ENCODE measurements at places on chromosomes 4 and X. TPM values are rescaled to one million over a fixed set of nuclear protein-coding genes. Genes with fewer than 3 reads are reported as not detected.
A peak's percentile ranks its signal among the peaks of the same experiment; 100 is the strongest.

Gene PABPC4L
- 3.7 TPM for total RNA-seq

Gene GAGE13
- not detected for total RNA-seq

Gene PLCXD1
- total RNA-seq: 14.0 TPM

DNA sequence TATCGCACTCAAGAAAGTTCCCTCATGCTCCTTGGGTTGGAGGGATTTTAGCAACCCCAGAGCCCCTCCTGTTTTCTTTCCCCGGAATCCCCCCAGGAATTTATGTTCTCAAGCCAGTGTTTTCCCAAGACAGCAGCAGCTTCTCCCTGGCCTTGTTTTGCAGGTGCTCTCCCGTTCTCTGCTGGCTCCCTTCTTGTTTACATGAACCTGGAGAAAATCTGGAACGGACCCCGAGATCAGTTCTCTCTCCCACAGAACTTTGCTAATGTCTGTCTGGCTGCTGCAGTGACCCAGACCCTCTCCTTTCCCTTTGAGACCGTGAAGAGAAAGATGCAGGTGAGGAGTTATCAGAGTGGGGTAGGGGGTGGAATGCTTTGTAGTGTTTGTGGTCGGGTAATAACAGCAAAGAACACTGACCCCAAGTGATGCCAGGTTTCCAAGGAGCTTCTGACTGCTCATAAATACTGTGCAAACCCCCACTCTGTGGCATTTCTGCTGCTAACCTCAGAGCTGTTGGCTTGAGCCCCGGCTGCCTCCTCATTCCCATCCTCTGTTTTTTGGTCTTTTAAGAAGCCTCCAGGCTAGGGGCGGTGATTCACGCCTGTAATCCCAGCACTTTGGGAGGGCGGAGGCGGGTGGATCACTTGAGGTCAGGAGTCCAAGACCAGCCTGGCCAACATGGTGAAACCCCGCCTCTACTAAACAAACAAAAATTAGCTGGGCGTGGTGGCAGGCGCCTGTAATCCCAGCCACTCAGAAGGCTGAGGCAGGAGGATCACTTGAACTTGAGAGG is 11.1 kb downstream of the SLC25A43 start:
- H3K36me3 ChIP-seq: peaks cover 5% of the 10 kb centered on the region
- peak overlapping the region; percentile 45 for H3K27ac ChIP-seq
- DNase-seq: no peak
- H3K4me1 ChIP-seq: no peaks in the 10 kb centered on the region
- H3K4me3 ChIP-seq: no peak overlapping the region
- H3K27me3 ChIP-seq: no peaks in the 10 kb centered on the region

Gene CSAG3
- total RNA-seq: not detected

Gene CSAG2
- total RNA-seq: not detected

Gene DTHD1
- 0.49 TPM for total RNA-seq

- H3K4me3 ChIP-seq: peak overlapping the region; percentile 52
- no peak for DNase-seq
- peaks cover 25% of the 10 kb centered on the region for H3K4me1 ChIP-seq
- no peaks in the 10 kb centered on the region for H3K27me3 ChIP-seq
Observed at GRCh38 chr4:61201961-61202637, 2.0 kb downstream of the ADGRL3 start.

- peak within 1 kb of the TSS; percentile 78 for H3K27ac ChIP-seq
- peaks cover 8% of the 10 kb centered on the region for H3K4me1 ChIP-seq
- no peaks in the 10 kb centered on the region for H3K27me3 ChIP-seq
- peak within 1 kb of the TSS; percentile 53 for H3K4me3 ChIP-seq
- H3K36me3 ChIP-seq: no peaks in the 10 kb centered on the region
Observed at GRCh38 chrX:119693040-119693995, at the start of gene SEPTIN6. SEPTIN6 (minus strand) TSS chrX:119693168; CDS start chrX:119693105, 63 bp downstream.

DNA sequence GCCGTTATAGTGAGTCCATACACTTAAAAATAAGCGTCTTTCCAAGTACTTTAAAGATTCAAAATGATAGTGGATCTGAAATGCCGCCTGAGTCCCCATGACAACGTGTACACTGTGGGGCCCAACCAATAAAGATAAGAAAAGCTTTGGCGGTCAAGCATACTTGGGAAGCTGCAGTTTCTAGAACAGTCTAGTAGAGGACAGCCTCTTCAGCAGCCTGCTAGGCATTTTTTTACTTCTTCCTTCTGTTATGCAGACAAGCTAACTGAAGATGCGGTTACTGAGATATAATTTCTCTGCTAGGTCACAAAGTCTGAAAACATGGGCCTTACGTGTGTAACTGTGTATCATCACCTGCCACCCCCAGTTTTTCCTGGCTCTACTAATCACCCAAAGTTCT is 402 bp upstream of the UPRT start:
- H3K36me3 ChIP-seq: no peaks in the 10 kb centered on the region
- H3K27ac ChIP-seq: peak overlapping the region; percentile 82
- H3K27me3 ChIP-seq: no peaks in the 10 kb centered on the region
- DNase-seq: no peak

DNA sequence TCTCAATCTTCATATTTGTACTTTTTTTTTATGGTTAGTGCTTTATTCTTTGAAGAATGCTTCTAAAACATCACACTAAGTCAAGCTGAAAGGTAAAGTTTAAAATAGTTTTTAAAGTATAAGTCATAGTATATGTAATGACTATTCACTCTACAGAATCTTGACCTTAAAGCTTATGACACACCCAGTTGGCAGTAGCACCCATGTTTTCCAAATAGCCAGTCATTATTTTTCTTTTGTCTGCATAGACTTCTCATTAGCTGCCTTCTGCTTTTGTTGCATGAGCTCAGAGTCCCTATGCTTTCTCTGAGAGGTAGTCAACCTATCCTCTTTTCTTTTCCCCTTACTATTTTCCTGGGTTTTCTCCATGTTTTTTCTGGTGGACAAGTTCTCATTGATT is 231.5 kb downstream of the PCDH18 start:
- H3K4me1 ChIP-seq: no peaks in the 10 kb centered on the region
- H3K27ac ChIP-seq: no peak overlapping the region
- DNase-seq: no peak
- no peak overlapping the region for H3K4me3 ChIP-seq

Gene USP27X
- 2.9 TPM for total RNA-seq

DNA sequence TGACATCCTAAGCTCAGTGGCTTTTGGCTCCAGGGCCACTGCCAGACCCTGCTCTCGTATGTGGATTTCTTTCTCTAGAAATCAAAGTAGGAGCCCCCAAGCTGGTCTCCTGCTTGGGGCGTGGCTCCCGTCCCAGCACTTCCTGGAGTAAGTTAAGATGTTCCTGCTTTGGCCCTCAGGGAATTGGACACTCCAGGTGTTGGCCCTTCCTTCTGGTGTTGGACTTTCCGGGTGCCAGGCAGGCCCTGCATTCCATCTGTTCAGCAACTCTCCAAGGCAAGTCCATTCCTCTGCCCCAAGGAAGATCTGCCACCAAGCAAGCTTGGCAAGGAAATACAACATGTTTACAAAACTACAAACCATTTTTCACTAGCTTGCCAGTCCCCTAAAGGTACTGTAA is 22.1 kb upstream of the GPC4 start:
- H3K4me3 ChIP-seq: no peak overlapping the region
- no peak for DNase-seq
- H3K27ac ChIP-seq: no peak overlapping the region
- no peaks in the 10 kb centered on the region for H3K4me1 ChIP-seq
- no peaks in the 10 kb centered on the region for H3K36me3 ChIP-seq

DNA sequence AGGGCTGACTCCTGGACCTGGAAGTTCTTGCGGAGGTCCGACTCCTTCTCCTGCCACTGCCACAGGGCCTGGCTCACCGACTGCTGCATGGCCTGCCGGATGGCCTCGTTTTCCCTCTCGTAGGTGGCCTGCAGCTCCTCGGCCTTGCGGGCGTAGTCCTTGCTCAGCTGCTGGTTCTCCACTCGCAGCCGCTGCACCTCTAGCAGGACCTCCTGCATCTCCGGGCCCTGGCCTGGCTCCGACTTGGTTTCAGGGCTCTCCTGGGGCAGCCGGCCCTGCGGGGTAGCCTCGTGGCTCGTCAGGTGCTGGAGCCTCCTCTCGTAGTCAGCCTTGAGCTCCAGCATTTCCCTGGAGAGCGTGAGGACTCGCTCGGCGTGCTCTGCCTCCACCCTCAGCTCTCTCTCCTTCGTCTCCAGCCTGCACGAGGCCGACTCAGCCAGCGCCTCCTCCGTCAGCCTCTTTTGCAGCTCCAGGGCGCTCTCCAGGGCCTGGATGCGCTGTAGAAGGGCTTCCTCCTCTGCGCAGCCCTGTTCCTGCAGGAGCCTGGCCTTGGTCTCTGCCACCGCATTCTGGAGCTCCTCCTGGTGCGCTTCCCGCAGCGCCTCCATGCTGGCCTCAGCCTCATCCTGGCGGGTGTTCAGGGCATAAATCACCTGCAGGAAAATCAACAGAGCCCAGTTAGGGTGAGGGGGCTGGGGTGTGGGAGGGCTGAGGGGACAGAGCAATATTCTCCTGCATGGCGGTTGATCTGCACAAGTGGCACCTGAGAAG is 72.2 kb downstream of the FAM184B start:
- DNase-seq: no peak
- no peaks in the 10 kb centered on the region for H3K27me3 ChIP-seq
- no peaks in the 10 kb centered on the region for H3K36me3 ChIP-seq
- H3K27ac ChIP-seq: no peak overlapping the region
- no peak overlapping the region for H3K4me3 ChIP-seq

Gene SAGE1
- not detected for total RNA-seq

DNA sequence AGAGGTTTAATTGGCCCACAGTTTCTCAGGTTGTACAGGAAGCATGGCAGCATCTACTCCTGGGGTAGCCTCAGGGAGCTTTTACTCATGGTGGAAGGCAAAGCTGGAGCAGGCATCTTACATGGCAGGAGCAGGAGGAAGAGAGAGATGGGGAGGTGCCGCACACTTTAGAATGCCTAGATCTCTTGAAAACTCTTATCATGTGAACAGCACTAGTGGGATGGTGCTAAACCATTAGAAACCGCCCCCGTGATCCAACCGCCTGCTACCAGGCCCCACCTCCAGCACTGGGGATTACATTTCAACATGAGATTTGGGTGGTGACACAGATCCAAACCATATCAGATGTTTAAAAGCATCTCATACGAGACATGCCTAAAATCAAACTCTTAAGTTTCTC is 41.6 kb upstream of the SCOC start:
- H3K4me3 ChIP-seq: no peak overlapping the region
- H3K4me1 ChIP-seq: no peaks in the 10 kb centered on the region
- H3K36me3 ChIP-seq: no peaks in the 10 kb centered on the region
- no peaks in the 10 kb centered on the region for H3K27me3 ChIP-seq

Gene RBM47
- 61.1 TPM for total RNA-seq

DNA sequence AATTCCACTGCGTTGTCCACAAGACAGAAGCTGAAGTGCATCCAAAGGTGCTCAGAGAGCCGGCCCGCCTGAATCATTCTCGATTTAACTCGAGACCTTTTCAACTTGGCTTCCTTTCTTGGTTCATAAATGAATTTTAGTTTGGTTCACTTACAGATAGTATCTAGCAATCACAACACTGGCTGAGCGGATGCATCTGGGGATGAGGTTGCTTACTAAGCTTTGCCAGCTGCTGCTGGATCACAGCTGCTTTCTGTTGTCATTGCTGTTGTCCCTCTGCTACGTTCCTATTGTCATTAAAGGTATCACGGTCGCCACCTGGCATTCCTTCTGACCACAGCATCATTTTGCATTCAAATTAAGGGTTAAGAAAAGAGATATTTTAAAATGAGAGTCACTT is 115.5 kb downstream of the NFKB1 start:
- H3K4me3 ChIP-seq: no peak overlapping the region
- H3K27me3 ChIP-seq: no peaks in the 10 kb centered on the region
- H3K27ac ChIP-seq: no peak overlapping the region
- peaks cover 14% of the 10 kb centered on the region for H3K4me1 ChIP-seq

Gene GAGE1
- total RNA-seq: not detected

- no peak overlapping the region for H3K27ac ChIP-seq
- no peaks in the 10 kb centered on the region for H3K4me1 ChIP-seq
- no peak overlapping the region for H3K4me3 ChIP-seq
- no peak for DNase-seq
Observed at GRCh38 chr4:75325318-75325979, 188.8 kb downstream of the RCHY1 start.

DNA sequence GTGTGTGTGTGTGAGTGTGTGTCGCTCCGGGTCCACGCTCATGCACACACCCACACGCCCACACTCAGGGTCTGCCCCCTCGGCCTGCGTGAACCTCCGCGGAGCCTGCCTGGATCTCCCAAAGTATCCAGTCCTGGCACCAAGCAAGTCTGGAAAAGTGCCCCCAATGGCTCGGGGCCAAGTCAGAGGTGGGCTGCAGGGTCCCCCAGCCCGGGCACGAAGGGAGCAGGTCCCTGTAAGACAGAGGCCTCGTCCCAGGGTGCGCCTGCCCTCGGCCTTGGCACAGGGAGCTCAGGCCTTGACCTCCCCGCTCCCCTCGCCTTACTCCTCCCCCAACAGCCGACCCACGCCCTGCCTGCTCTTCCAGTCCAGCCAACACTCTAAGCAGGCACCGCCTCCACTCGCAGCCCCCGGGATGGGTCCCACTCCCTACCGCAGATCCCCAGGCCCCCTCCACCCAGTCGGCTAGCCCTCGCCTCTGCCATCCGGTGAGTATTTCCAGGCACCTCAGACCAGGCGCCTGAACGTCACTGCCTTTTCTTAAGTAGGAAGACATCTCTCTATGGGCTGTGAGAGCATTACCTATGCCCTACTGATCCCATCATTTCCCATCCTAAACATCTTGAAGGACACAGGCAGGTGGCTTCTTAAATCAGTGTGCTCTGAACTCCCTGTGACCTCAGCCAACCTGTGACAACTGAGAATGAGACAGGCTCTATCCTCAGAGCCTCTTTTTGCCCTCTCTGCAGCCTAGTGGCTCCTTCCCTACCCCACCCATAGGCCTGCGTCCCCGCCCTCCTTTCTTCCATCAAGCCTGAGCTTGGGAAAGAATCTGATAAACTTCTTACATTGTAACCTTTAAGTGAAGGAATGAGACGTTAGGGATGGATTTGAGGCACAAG is 704 bp downstream of the FAM114A1 start:
- H3K4me1 ChIP-seq: peaks cover 55% of the 10 kb centered on the region
- H3K4me3 ChIP-seq: peak overlapping the region; percentile 94
- peak overlapping the region; percentile 98 for H3K27ac ChIP-seq
- no peaks in the 10 kb centered on the region for H3K27me3 ChIP-seq
- H3K36me3 ChIP-seq: no peaks in the 10 kb centered on the region

DNA sequence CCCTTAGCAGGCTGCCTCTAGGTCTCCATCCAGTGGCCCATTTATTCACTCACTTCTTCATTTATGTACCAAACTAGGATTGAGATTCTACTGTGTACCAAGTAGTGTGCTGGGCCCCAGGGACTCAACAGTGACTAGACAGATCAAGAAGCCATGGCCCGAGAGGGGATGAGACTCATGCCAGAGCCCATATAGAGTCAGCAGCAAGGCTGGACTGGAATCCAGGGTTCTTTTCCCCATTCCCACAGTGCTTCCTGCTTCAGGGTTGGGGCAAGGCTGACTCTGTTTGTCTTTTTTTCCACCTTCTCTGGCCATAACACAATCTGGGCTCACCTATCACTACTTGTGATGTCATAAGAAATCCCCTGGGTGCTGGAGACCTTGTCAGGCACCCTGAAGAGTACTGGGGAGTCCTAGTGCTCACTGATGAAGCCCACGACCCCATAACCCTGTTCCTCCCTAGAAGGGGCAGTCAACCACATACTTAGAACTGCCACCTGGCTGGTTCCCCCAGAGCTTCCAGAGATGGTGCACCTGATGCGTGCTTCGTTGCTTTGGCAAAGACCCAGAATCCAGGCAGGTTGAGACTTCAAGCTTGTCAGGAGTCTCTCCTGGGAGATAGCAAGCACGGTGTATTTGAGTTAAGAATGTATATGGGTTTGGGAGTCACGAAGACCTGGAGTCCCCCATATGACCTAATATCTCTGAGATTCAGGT is 6.2 kb downstream of the RTL5 start:
- no peak for DNase-seq
- no peaks in the 10 kb centered on the region for H3K36me3 ChIP-seq
- H3K4me1 ChIP-seq: peaks cover 29% of the 10 kb centered on the region

Measured in vagina (tissue), 2 donors.